T-helper 17 cell (primary cell): ENCODE measurements at places on chromosomes 13 and 19. TPM values are rescaled to one million over a fixed set of nuclear protein-coding genes. Genes with fewer than 3 reads are reported as not detected.
A peak's percentile ranks its signal among the peaks of the same experiment; 100 is the strongest.

GRCh38 chr13:33051632-33052031 lies 35.4 kb downstream of the KL start:
- H3K27ac ChIP-seq: no peak overlapping the region
- H3K27me3 ChIP-seq: peaks cover 32% of the 10 kb centered on the region
- H3K4me1 ChIP-seq: no peaks in the 10 kb centered on the region
- no peak overlapping the region for H3K4me3 ChIP-seq
- DNase-seq: no peak

The OR7A10 gene
- not detected for total RNA-seq

GRCh38 chr19:54426291-54426931 lies 11.1 kb downstream of the TTYH1 start:
- peaks cover 36% of the 10 kb centered on the region for H3K27me3 ChIP-seq
- peaks cover 6% of the 10 kb centered on the region for H3K4me1 ChIP-seq
- peaks cover 4% of the 10 kb centered on the region for H3K36me3 ChIP-seq
- H3K4me3 ChIP-seq: no peak overlapping the region
- no peak overlapping the region for H3K27ac ChIP-seq

The C5AR1 gene
- 11.3 TPM for total RNA-seq

GRCh38 chr19:47704656-47705055 lies 8.6 kb upstream of the EHD2 start:
- H3K4me3 ChIP-seq: no peak overlapping the region
- peaks cover 7% of the 10 kb centered on the region for H3K4me1 ChIP-seq
- peaks cover 12% of the 10 kb centered on the region for H3K27me3 ChIP-seq
- H3K36me3 ChIP-seq: no peaks in the 10 kb centered on the region
- H3K27ac ChIP-seq: no peak overlapping the region

GRCh38 chr19:4654437-4655361 lies 15.4 kb downstream of the TNFAIP8L1 start:
- no peak for DNase-seq
- H3K4me1 ChIP-seq: peaks cover 5% of the 10 kb centered on the region
- H3K4me3 ChIP-seq: no peak overlapping the region
- H3K27me3 ChIP-seq: no peaks in the 10 kb centered on the region
- peak overlapping the region; percentile 73 for H3K27ac ChIP-seq

The ERCC2 gene
- total RNA-seq: 11.0 TPM

- no peak overlapping the region for H3K27ac ChIP-seq
- no peak overlapping the region for H3K4me3 ChIP-seq
- peaks cover 13% of the 10 kb centered on the region for H3K27me3 ChIP-seq
Observed at GRCh38 chr13:106700439-106700838, 132.5 kb upstream of the ARGLU1 start.

DNA sequence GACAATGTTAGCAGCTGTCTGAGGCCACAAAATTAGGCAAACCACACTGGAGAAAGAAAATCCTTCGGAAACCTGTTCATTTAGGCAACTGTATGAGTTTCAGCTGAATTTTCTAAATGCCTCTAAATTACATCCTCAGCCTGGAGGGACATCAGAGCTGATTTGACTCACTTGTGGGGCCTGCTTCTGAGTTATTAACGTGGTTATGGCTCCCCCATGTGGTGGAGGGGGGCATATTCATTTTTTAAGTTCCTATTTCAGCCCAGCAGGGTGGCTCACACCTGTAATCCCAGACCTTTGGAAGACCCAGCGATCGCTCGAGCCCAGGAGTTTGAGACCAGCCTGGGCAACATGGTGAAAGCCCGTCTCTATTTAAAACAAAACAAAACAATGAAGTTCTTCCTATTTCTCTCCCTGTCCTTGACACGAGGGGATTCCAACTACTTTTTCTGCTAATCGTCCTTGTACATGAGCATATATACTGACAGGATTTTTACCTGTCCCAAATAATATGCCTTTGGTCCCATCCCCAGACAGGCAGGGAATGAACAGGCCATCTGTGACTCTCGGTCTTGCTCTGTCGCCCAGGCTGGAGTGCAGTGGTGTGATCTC lies 31.5 kb upstream of the HIF3A start:
- no peak overlapping the region for H3K27ac ChIP-seq
- H3K4me1 ChIP-seq: peaks cover 16% of the 10 kb centered on the region
- no peak overlapping the region for H3K4me3 ChIP-seq

The ZNF813 gene
- 1.3 TPM for total RNA-seq

DNA sequence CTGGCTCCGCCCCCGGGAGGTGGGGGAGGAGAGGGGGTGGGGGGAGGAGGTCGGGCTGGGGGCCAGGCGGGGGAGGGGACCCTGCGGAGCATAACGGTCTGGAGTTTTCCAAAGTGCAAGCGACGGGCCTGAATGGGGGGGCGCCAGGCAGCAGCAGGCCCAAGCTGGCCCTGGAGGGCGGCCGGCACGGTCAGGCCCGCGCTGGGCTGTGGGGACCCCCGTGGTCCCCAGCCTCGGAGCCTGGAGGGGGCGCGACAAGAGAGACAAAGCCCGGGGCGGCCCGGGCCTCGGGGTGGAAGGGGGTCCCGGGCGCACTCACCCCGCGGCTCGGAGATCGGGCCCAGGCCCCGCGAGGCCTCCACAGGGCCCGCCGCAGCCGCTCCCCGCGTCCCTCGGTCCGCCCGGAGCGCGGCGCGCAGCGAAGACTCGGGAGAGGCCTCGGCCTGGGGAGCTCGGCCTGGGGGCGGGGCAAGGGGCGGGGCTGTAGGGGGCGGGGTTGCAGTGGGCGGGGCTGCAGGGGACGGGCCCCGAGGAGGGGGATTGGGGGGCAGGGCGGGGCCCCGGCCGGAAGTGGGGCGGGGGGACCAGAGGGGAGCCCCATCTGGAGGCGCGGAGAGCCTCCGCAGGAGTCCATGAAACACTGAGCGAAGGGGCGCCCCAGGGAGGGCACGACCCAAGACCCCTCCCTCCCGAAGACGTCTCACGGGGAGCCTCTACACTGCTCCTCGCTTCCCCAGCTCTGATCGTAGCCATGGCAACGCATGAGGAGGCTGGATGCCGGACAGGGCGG lies 47.6 kb downstream of the PTPRS start:
- H3K27ac ChIP-seq: no peak overlapping the region
- no peaks in the 10 kb centered on the region for H3K36me3 ChIP-seq
- H3K4me1 ChIP-seq: peaks cover 14% of the 10 kb centered on the region
- peaks cover 31% of the 10 kb centered on the region for H3K27me3 ChIP-seq
- H3K4me3 ChIP-seq: peak overlapping the region; percentile 84

The ITPKC gene
- 8.3 TPM for total RNA-seq
